ENCODE measurements at places on chromosomes 7 and 10. TPM values are rescaled to one million over a fixed set of nuclear protein-coding genes. Genes with fewer than 3 reads are reported as not detected.

The BAIAP2L1 gene
- total RNA-seq: 0.43 TPM

The C7orf57 gene
- total RNA-seq: not detected

The PRR15 gene
- total RNA-seq: not detected

The CEP41 gene
- 4.8 TPM for total RNA-seq

GRCh38 chr7:45035893-45036292, 35.9 kb downstream of the CCM2 start:
- no peak for DNase-seq

- DNase-seq: no peak
Observed at GRCh38 chr7:52269669-52270068, 765.8 kb upstream of the POM121L12 start.

DNA sequence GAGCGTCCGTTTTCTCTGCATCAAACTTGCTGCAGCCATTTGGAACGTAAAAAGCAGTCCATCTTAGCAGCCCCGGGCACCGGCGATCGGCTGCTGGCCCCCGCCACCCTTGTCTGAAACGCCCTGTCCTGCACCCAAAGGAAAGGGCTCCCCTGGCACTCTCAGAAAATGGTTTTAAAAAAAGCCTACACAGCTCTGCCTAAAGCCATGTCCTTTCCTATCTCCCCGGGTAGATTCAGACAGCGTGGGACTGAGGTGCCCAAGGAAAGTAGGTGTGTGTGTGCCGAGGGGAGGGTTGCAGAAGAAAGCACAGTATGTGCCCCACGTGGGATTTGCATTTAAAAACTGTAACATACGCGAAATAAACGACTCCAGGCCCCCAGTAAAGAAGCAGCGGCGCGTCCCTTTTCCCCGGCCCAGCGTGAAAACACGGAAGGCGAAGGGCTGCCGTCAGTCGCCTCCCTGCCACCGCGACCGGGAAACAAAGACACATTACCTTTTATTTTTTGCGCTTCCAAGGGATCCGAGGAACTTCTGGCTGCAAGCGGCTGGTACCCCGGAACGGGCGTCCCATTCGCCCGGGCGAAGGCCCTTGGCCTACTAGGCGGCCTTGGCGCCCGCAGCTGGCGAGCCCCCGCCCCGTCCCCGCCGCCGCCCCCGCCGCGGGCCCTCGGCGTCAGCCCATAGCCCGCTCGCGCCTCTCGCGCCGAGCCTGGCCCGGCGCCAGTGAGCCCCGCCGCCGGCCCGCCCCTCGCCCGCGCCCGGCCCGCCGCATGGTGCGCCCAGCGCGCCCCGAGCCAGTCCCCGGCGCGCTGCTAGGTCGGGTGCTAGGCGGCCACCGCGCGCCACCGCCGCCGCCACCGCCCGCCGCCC, 304.6 kb downstream of the PRPF18 start:
- no peak for DNase-seq

DNA sequence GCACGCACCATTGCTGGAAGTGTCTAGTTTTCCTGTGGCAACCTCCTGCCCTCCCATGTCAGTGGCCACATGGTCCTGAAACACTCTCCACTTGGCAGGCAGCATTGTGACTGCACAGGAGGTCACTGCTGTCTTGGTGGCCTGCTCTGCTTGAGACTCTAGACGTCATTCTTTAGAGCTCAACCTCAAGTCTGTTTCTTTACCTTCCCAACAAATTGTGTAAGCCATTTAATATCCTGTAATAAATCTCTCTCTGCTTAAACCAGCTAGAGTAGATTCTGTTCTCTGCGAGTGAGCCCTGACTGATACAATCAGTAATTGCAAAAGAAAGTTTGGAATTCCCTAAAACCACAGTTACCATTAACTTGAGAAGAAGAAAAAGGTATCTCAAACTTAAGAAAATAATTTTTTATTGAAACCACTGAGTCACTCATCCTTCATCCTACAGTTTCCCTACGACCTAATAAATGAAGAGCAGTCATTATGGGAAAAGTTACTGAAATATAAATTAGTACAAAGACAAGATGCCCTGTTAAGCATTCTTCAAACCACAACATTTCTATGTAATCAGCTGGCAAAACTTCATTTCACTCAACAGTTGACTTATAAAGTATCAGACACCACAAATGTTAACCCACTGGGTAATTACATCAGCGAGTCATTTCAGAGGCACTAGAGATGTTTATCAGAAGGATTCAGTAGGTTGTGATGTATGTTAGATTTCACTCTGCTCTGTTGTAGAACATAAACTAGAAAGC, 18.0 kb downstream of the SLC25A13 start:
- no peak for DNase-seq

DNA sequence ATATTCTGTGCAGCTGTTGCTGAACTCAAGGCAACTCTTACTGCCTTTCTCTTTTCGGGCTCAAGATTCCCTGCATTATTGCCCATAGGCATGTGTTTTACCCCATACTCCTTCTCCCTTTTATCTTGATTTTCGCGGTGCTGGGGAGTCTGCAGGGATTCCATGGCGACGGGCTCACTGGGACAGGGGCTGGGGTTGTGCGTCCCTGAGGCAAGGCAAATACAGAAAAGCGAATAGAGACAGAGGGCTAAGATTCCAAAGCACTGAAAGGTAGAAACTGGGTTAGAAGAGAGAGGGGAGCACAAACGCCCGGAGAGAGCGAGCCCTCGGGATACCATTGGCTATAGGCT, 519 bp upstream of the RPP38 start:
- DNase-seq: no peak

DNA sequence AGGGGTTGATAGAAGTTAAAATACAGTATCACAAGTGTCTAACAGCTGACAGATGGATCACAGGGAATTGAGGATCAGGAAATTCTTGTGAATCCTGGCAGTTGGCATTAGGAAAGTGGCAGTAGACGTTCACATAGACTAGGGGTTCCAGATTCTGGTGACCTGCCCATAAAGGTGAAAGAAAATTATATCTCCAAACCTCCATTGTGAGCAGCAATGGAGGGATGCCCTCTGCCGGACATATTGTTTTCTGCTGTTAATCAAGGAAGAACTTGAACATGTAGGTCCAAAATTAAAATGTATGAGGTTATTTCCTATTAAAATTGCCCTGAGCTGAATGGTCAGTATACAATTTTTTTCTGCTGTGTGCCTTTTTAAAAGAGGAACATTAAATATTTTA, 5.1 kb downstream of the NME8 start:
- DNase-seq: no peak

DNA sequence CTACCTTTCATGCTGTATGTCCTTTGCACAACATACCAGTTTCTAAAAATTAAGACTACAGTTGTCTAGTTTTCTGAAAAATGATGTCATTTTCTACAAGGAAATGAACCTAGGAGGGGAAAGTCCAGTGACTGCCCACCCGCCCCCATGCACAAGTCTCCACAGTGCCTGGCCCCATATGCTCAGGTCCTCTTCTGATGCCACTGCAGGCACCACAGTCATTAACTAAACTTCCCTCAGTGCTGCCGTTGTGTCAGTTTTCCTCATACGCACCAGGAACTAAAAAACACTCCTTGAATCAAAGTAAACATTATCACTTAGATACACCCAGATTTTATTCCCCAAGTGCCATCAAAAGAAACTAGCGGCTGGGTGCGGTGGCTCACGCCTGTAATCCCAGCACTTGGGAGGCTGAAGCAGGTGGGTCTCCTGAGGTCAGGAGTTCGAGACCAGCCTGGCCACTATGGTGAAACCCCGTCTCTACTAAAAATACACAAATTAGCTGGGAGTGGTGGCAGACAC, 6.9 kb upstream of the TNS3 start:
- DNase-seq: no peak

DNA sequence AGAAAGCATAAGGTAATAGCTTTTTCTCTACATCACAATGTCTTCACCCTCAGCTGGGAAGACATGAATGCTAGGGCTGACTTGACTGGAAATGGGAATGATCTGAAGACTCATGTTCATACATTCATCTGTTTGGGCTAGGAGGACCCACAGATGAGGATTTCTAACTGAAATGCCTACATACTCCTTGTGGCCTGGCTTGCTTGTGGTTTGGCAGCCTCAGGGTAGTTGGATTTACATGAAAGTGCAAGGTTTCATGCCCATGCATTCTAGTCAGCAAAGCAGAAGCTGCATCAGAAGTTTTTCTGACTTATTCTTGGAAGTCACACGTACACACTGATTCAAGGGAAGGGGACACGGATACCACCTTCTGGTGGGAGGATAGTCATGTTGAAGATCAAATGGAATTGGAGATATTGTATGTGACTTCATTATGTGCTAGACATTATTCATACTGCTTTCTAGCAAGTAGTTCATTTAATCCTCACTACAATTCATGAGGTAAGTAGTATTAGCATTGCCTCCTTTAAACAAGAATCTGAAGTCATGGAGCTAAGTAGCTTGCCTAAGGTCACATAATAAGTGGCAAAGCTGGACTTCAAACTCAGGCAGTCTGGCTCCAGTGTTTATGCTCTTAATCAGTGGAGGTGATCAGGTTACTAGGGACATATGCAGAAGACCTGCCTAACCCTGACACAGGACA, 957.0 kb downstream of the LRMDA start:
- no peak for DNase-seq

GRCh38 chr10:81784111-81784597, 90.8 kb upstream of the NRG3 start:
- no peak for DNase-seq

DNA sequence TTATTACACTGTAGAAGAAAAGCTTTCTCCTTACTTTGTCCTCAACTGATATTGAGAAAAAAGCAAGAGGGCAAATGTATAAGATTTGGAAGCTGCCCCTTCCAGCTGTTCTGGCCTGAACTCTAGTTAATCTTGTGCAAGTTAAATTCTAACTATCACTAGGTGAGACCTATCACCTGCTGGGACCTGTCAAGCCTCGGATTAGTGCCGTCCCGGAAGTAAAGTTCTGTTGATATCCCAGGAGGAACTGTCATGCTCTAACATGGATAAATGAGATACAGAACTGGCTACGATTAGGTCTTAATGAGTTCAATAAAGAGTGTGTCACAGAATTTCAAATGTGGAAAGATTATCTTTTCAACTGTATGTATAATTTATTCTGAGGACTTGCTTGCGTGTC, 1.2 kb upstream of the BPGM start:
- DNase-seq: no peak

DNA sequence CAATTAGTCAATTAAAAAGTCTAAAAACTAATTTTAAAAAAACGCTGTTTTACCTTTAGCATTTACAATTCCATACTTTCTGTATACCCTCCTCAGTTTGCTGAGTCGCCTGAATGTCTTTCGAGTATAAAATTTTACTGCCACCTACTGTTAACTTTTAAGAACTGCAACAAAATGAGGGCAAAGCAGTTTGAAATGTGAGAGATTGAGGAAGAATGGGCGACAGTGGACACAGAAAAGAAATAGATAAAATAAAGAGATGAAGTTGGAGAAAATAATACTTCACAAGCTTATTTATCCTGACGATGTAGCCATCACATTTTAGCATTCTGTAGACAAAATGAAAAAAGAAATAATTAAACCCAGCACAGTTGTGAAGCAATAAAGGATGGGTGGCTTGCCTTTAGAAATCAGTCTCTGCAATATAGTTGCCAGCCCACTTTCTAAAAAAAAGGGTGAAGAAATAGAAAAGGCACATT, 110.8 kb upstream of the PTN start:
- no peak for DNase-seq

DNA sequence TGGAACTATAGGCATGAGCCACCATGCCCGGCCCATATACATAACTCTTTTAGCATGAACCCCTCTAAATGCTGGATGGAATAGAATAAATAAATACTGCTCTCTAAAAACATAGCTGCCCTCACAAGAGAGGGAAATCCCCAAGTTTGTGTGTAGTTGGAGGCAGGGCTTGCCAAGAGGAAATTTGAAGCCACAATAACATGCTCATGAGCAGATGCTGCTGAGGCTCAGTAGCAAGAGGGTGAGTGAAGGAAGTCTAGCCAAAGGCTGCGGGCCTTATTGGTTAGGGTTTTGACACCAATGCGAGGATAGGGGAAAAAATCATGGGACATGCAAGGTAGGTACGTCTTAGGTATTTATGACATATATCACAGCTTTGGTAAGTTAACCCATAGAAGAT, 17.3 kb downstream of the TPK1 start:
- peak; percentile 30 for DNase-seq

DNA sequence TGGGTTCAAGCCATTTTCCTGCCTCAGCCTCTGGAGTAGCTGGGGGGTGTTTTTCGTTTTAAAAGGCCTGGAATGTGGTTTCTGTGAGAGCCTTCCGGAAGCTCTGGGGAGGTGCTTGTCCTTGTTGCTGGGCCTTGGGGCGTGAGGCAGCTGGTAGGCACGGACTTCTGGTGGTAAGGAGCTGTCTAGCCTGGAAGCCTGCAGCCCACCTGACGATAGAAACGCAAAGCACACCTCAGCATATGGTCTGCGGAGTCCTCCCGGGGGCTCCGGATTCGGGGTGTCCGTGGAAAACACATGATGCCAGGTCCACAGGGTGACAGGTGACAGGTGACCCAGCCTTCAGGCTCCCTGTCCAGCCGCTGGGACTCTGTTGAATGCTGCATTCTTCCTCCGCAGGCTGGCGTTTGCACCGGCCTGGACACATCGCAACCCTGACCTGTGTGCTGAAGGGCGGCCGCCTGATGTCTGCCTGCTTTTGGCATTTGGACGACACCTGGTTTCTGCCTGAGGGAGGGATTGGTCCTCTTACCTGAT, 37.3 kb downstream of the INPP5A start:
- no peak for DNase-seq

- DNase-seq: no peak
Observed at GRCh38 chr7:52786174-52786573, 249.3 kb upstream of the POM121L12 start.

DNA sequence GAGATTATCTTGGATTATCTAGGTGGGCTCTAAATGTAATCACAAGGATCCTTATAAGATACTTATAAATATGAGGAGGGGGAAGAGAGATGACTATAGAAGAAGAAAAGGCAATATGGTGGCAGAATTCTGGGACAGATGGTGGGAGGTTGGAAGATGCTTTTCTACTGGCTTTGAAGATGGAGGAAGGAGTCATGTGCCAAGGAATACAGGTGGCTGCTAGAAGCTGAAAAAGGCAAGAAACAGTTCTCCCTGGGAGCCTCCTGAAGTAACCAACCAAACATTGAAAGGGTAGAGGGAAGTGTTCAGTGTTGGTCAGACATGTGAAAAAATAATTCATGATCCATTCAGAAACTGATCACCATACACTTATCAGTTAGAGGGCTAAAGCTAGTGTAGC, 213.3 kb downstream of the WDR11 start:
- DNase-seq: no peak

DNA sequence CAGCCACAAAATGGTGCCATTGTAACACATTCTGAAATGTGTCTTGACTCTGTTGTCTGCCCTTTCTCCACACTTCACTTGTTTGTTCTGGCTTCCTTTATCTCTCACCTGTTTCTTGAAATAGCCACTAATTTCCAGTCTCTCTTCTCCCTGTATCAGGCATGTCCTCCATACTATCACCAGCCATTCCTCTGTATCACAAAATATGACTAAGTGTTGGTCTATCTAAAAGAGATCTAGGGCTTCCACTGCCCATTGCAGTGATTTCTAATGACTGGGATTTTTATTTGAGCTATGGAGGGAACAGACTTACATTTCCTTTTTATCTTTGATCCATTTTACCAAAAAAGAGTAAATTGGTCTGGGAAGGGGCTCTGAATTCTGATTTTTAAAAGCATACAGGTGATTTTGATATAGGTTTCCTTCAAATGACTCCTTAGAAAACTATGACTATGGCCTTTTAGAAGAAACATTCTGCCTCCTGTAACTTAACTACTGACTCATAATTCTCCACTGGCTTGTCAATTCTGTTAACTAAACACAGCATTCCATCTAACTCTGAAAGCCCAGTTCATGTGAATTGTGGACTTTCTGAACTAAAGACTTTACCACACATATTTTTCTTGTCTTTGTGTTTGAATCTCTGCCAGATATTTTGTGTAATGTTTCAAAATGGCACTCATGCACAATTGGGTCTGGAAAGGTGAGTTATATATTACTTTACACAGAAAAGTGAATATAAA, 1121.4 kb downstream of the XPNPEP1 start:
- no peak for DNase-seq
